ENCODE measurements at places on chromosomes 3 and 15.

DNA sequence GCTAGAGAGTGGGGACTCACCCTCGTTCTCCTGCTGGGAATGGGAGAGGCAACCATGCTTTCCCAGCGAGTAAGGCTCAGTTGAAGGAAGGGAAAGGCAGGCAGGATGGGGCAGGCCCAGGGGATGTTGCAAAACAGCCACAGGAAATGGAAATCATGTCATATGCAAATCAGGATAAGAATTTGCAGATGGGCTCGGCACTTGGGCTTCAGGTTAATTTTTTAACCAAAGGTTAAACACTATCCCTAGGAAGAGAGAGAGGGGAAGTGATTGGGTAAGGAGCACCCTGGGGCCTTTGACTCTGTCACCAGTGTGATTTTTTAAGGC, 14.6 kb upstream of the PLA2G4E start:
- DNase-seq = peak; percentile 32

- peak; percentile 40 for DNase-seq
Measured at GRCh38 chr15:57866149-57866736, 159.7 kb downstream of the POLR2M start.

GRCh38 chr3:7733933-7734332, 767.7 kb upstream of the LMCD1 start:
- no peak for DNase-seq

DNA sequence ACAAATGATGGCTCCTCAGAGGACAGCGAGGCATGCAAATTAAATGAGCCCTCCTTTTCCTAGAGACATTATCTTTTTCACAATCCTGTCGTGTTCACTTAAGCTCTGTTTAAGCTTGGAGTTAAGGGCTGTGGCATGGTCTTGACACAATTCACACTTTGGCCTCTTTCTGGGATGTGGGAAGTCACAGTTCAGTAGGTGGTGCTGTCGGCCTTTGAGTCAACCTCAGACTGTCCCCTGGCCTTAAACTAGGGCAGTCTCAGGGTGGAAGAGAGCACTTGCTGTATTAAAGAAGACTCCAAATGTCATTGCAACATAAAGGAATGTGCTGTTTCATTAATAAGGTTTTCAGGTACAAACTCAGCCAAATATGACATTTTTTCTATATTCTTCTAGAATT, 351.0 kb downstream of the MCTP2 start:
- peak; percentile 36 for DNase-seq

DNA sequence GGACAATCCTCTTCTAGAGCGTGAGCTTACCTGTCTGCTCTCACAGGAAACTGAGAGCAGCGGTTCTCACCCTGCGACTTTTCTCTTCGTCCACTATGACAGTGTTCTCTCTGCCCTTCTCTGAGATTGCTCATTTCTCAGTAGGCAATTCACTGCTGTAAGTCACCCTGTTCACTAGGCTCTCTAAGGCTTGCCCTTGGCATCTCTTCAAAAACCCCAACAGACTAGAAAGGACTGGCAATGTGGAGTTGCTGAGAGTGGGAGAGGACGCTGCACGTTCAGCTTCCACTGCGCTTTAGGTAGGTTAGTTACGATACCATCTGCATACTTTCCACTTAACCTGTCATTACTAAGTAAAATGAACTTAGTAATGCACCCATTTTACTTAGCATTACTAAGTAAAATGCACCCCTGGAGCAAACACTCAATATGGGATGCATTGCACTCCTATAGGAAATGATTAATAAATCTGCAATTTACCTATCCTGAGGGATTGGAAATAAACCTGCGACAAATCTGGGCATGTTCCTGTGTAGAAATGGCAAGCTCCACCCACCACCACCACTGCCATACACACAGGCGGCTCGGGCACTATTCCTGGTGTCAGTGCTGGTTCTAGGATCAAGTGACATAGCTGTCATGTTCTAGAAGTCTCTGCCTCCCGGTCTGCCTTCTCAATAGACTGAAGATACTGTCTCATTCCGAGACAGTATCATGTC, 21.4 kb downstream of the XPC start:
- DNase-seq = no peak

DNA sequence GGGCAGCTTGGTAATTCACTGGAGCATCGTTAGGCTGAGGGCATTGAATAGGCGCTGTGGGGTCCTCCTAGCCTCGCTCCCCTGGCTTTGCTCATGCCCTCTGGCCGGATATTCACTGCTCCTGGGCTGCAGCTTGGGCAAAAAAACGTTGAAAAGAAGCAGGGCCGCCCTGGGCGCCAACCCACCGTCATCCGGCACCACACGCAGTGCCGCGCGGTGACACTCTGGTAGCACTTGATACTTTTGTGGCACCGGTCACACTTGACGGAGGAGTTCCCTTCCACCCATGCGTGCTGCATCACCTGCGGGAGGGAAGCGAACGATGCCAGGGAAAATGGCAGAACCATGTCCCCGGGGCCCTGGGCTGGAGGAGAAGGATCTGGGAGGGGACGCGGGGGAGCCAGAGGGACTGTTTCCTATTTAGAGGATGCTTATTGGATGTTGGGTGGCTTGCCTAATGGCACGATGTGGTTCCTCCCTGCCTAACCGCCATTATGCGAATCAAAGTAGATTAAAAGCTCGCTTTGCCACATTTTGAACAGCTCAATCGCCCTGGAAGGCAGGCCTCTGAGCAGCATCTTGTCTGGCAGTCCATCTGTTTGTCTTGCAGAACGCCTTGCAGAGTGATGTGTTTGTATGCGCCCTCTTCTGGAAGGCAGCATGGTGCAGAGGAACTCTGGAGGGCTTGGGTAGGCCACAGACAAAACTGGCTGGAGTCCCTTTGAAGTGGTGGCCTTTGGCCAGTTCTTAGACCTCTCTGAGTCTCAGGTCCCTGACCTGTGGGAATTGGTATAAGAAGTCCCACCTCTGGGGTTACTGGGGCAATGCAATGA, 93.2 kb downstream of the DGKG start:
- DNase-seq = peak; percentile 6

- DNase-seq = peak; percentile 76
Measured at GRCh38 chr15:48965972-48966371, 2.3 kb upstream of the SHC4 start.

- DNase-seq = no peak
Measured at GRCh38 chr3:37279236-37279635, 104.9 kb upstream of the LRRFIP2 start.

GRCh38 chr3:186902154-186902553, 28.2 kb upstream of the ST6GAL1 start:
- no peak for DNase-seq

DNA sequence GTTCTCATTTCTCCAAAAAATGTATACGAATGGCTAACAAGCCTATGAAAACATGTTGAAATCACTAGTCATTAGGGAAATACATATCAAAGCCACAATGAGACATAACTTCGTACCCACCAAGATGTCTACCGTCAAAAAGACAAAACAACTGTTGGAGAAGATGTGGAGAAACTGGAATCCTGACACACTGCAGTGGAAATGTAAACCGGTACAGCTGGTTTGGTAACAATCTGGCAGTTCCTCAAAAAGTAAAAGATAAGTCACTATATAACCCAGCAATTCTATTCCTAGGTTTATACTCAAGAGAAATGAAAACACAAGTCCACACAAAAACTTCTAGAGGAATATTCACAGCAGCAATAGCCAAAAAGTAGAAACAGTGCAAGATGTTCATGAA, 7.0 kb downstream of the SCAPER start:
- DNase-seq = no peak

- no peak for DNase-seq
Measured at GRCh38 chr3:188631291-188632010, 477.5 kb downstream of the LPP start.

- DNase-seq = no peak
Measured at GRCh38 chr3:173395073-173395411, 2.5 kb upstream of the NLGN1 start.

- DNase-seq = no peak
Measured at GRCh38 chr15:58555162-58556027, 123.6 kb downstream of the LIPC start.

DNA sequence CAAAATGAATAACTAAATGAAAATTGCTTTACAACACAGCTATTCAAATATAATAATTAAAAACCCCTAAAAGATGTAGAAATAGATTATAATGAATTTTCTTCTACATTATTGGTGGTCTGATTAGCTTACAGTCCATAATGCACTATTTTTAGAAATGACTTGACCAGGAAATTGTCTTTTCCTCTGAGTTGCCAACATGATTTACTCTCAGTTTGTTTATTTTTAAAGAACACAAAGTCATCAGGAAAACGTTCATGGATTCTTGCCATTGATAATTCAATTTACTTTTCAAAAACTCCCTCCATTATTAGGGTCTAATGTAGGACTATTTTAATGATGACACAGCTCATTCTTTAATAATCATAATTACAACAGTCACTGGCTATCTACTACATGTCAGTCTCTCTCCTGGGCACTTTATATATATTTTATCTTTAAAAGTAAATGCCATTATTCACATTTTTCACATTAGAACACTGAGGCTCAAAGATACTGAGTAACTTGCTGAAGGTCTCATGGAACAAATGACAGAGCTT, 1.1 kb downstream of the TM4SF18 start:
- DNase-seq = no peak

DNA sequence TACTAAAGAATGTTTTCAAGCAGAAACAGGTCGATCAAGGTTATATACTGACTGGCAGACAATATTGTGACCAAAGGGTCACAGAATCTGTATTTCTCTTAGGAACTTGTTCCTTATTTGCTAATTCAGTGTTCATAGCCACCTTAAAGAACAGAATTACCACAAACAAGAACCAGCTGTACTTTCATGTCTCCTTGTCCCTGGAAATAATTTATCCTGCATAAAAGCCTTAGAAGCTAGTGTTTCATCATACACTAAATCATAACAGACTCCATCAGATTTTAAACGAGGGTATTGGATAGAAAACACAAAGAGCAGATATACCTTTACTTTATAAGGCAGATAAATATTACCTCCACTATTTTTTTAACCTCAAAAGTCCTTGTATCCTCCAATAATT, 6.4 kb downstream of the DNAJC19 start:
- DNase-seq = peak; percentile 26

GRCh38 chr3:131658115-131658514, 155.3 kb upstream of the MRPL3 start:
- no peak for DNase-seq

DNA sequence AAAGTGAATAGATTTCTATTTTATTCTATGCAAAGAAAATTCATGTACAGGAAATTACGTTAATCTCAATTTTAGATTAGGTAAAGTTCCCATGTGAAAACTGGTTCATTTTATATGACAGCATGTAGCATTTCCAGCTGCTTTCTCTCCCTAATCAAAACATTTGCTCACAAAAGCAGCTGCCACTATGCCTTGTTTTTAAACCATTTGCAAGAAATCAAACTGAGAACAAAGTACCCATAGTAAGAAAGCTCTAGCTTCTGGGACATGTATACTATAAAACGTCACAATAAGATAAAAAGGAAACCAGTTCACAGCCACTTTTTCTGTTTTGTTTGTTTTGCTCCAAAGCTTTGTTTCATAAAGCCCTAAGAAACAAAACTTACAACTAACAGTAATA, 5.0 kb upstream of the CRYBG3 start:
- DNase-seq = no peak

GRCh38 chr15:49506341-49506740, 83.3 kb downstream of the FGF7 start:
- no peak for DNase-seq

- DNase-seq = no peak
Measured at GRCh38 chr3:175620093-175620492, 761.0 kb downstream of the NAALADL2 start.

GRCh38 chr15:49848282-49848724, 227.5 kb downstream of the DTWD1 start:
- no peak for DNase-seq

GRCh38 chr3:27630885-27631284, 91.2 kb downstream of the EOMES start:
- DNase-seq = no peak

GRCh38 chr3:184693011-184693975, 18.6 kb downstream of the MAGEF1 start:
- no peak for DNase-seq

- no peak for DNase-seq
Measured at GRCh38 chr3:107220538-107220937, 156.7 kb upstream of the CCDC54 start.

- no peak for DNase-seq
Measured at GRCh38 chr3:52322466-52322865, 6.3 kb downstream of the DNAH1 start.

GRCh38 chr3:111246967-111247760, 175.5 kb downstream of the NECTIN3 start:
- DNase-seq = no peak

- peak; percentile 84 for DNase-seq
Measured at GRCh38 chr3:7707187-7707586, 794.4 kb upstream of the LMCD1 start.

DNA sequence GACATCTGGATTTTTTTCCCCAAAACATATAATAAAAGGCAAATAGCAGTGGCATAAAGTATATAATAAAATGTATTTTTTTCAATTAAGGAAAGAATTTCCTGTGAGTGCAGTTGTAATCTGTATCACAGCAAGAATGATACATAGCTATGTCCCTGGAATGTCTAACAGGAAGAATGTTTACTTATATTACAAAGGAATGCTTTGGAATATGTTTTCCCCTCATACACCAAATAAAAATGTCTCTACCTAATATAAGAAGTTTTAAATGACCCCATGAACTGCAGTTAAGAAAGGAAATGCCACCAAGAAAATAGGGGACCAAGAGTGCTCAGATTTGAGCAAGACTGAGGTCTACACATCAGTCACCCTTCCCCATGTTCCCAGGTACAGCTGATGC, 38.0 kb upstream of the ATP11B start:
- no peak for DNase-seq

DNA sequence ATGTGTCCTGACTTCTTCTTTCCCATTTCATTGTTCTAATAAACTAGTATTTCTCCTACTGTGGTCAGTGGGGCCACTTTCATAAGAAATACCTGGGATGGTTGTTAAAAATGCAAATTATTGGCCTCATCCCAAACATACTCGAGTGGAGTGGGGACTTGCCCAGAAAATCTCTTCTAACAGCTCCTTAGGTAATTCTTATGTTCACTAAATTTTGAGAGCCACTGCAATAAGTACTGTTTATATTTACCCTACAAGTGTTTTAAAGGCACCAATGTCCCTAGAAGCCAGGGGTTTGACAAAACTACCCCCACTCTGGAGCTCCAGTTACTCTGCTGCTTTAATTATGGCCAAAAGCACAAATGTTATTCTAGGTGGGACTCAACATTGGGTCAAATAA, 70.0 kb upstream of the ACP3 start:
- DNase-seq = no peak

DNA sequence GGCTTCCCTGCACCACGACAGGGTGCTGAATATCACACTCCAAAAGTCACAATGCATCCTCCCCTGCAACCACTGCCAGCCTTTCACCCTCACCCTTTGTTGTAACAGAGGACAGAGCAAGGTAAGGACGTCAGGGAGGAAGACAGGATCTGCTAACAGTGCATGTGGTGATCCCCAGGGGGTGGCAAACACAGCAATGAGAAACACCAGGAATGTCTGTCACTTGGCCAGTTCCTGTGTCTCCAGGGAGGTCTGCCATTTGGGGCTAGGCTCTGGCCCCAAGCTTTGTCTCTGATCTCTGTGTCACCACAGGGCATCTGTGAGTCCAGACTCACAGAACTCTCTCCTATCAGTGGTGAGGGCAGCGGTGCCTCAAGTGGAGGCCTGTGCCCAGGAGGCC, 54.3 kb upstream of the SLC24A5 start:
- DNase-seq = no peak

GRCh38 chr3:98014268-98014585, 20.9 kb downstream of the GABRR3 start:
- no peak for DNase-seq

- no peak for DNase-seq
Measured at GRCh38 chr15:70071799-70072198, 25.9 kb downstream of the TLE3 start.
